ENCODE measurements at places on chromosomes 6 and 20. TPM values are rescaled to one million over a fixed set of nuclear protein-coding genes. Genes with fewer than 3 reads are reported as not detected.

- H3K27ac ChIP-seq, result peak overlapping the region; percentile 93
- H3K4me3 ChIP-seq, result peak overlapping the region; percentile 68
- H3K36me3 ChIP-seq, result peaks cover 9% of the 10 kb centered on the region
- H3K27me3 ChIP-seq, result no peaks in the 10 kb centered on the region
Measured at GRCh38 chr6:107820338-107821261, 3.5 kb downstream of the SCML4 start.

DNA sequence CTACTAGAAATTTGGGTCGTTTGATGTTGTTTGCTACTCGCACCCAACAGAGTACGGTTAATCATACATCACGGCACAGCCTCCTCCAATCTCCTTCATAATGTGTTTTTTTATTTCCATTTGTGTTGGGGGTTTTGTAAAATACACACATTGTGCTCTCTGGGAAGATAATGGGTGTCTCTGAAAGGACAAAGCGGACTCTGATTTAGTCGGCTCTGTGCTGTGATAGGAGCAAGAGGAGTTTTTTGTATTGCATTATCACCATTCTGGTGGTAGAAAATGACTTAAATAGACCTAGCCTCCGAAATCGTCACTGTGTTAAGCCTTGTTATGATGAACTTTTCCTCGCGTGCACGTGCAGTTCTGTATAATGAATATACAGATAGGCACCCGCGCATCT lies 196.3 kb downstream of the CDH4 start:
- no peak overlapping the region for H3K27ac ChIP-seq
- no peaks in the 10 kb centered on the region for H3K4me1 ChIP-seq
- no peak overlapping the region for H3K4me3 ChIP-seq
- H3K36me3 ChIP-seq, result no peaks in the 10 kb centered on the region

- no peak overlapping the region for H3K27ac ChIP-seq
- no peak for DNase-seq
- H3K4me3 ChIP-seq, result no peak overlapping the region
- no peaks in the 10 kb centered on the region for H3K4me1 ChIP-seq
Measured at GRCh38 chr20:51926670-51927305, 124.5 kb upstream of the SALL4 start.

The KCNK5 gene
- 0.60 TPM for total RNA-seq

The BIRC7 gene
- total RNA-seq, result not detected

The CLIC5 gene
- 17.8 TPM for total RNA-seq

The BFSP1 gene
- total RNA-seq, result 0.30 TPM

DNA sequence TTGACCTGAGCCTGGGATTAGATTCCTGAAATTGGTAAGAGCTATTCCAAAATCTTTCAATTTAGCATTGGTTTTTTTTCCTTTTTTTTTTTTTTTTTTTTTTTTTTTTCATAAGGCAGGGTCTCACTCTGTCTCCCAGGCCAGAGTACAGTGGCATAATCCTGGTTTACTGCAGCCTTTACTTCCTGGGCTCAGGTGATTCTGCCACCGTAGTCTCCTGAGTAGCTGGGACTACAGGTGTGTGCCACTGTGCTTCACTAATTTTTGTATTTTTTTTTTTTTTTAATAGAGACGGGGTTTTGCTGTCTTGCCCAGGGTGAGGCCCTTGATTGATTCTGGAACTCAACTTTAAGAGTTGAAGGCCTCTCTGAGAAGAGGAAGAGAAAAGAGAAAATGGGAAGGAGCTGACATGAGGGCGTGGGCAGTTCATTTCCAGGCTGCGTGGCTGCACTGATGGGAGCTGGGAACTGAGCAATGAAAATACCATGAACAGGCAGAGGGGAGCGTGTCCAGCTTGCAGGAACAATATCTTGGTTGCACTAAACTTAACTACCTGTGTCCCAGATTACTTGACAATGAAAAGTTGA lies 24.6 kb downstream of the KDM1B start:
- no peaks in the 10 kb centered on the region for H3K4me1 ChIP-seq
- H3K36me3 ChIP-seq, result peaks cover 4% of the 10 kb centered on the region
- no peak overlapping the region for H3K4me3 ChIP-seq
- no peak for DNase-seq
- H3K27me3 ChIP-seq, result no peaks in the 10 kb centered on the region
- no peak overlapping the region for H3K27ac ChIP-seq

DNA sequence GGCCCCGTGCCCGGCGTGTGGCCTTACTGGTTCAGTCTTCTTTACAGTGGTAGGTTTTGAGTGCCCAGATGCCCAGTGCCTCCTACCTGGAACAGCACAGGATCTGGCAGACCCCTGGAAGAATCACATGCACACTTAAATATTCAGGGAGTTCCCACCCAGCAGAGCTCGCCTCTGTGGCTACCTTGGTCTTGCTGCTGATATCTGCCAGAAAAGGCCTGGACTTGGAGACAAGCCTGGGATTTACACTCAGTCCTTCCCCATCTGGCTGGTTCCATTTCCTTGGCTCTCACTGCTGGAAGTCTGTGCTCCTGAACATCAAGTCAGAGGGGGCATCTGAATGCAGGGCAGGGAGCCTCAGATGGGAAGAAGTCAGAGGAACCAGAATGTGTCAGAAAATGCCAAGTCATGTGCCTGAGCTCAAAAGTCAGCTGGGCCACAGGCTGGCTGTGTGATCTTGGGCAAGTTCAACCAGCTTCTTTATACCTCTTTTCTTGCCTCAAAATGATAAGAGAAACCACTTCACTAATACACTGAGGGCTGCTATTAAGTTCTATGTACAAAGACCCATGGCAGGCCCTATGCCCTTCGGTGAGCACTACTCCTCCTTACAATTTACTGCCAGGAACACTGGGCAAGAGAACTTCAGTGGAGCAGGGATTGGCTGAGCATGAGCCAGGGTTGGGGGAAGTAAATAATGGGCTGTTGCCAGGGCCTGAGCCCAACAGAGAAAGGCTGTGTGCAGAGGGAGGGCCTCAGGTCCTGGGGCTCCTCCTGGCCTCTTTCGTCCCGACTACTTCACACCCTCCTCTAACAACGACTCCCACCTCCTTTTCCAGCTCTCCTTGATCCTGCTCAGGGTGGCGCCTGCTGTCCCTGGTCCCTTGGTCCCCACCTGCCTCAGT lies 158.1 kb upstream of the PROKR2 start:
- no peak overlapping the region for H3K4me3 ChIP-seq
- H3K4me1 ChIP-seq, result no peaks in the 10 kb centered on the region
- DNase-seq, result no peak

GRCh38 chr20:991850-992249 lies 10.3 kb downstream of the RSPO4 start:
- no peak overlapping the region for H3K27ac ChIP-seq
- H3K27me3 ChIP-seq, result peaks cover 27% of the 10 kb centered on the region
- no peaks in the 10 kb centered on the region for H3K4me1 ChIP-seq
- no peak overlapping the region for H3K4me3 ChIP-seq
